Gastrocnemius medialis (tissue), 4 donors: ENCODE measurements at places on chromosomes 3 and 15. TPM values are rescaled to one million over a fixed set of nuclear protein-coding genes. Genes with fewer than 3 reads are reported as not detected.

- no peak overlapping the region for H3K4me3 ChIP-seq
- no peak for DNase-seq
- H3K4me1 ChIP-seq: no peaks in the 10 kb centered on the region
- H3K36me3 ChIP-seq: no peaks in the 10 kb centered on the region
Observed at GRCh38 chr15:78110096-78110495, 17.7 kb downstream of the SH2D7 start.

- no peak overlapping the region for H3K27ac ChIP-seq
- DNase-seq: no peak
- no peaks in the 10 kb centered on the region for H3K36me3 ChIP-seq
- no peaks in the 10 kb centered on the region for H3K27me3 ChIP-seq
Observed at GRCh38 chr15:99729920-99730319, 3.3 kb downstream of the LYSMD4 start.

- no peak overlapping the region for H3K27ac ChIP-seq
- no peak overlapping the region for H3K4me3 ChIP-seq
- peaks cover 45% of the 10 kb centered on the region for H3K4me1 ChIP-seq
- no peak for DNase-seq
- H3K36me3 ChIP-seq: no peaks in the 10 kb centered on the region
Observed at GRCh38 chr15:101244036-101244781, 7.6 kb downstream of the CHSY1 start.

DNA sequence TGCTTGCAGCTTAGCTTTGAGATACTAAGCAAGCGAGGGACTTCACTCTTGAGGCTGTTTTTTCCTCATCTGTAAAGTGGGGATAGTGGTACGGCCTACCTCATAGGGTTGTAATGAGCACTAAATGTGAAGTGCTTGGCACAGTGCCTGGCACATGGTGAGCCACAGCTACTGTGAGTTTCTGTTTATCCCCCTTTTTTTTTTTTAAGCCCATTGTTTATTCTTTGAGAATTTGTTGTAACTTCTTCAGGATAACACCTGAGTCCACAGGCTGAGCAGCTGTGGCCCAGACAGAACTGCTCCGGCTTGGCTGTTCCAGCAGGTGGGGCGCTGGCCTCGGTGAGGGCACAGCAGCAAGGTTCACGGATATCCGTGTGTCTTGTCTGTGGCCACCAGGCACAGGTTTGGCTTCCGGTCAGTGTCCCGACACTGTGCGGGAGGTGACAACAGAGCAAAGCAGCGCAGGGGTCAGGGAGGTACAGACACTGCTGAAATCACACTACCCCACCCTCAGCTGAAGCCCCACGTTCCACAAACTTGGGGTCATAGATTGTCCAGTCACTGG lies 7.3 kb upstream of the ISG20 start:
- no peak for DNase-seq
- no peak overlapping the region for H3K27ac ChIP-seq
- no peaks in the 10 kb centered on the region for H3K27me3 ChIP-seq
- H3K4me3 ChIP-seq: no peak overlapping the region

The CCR5 gene
- 0.20 TPM for total RNA-seq

The GPR176 gene
- total RNA-seq: 3.0 TPM

The MOBP gene
- not detected for total RNA-seq

The PPARG gene
- total RNA-seq: 10.6 TPM

The HYKK gene
- total RNA-seq: 4.2 TPM
